T-helper 2 cell (primary cell): ENCODE measurements at places on chromosomes 16 and 17.
A peak's percentile ranks its signal among the peaks of the same experiment; 100 is the strongest.

DNA sequence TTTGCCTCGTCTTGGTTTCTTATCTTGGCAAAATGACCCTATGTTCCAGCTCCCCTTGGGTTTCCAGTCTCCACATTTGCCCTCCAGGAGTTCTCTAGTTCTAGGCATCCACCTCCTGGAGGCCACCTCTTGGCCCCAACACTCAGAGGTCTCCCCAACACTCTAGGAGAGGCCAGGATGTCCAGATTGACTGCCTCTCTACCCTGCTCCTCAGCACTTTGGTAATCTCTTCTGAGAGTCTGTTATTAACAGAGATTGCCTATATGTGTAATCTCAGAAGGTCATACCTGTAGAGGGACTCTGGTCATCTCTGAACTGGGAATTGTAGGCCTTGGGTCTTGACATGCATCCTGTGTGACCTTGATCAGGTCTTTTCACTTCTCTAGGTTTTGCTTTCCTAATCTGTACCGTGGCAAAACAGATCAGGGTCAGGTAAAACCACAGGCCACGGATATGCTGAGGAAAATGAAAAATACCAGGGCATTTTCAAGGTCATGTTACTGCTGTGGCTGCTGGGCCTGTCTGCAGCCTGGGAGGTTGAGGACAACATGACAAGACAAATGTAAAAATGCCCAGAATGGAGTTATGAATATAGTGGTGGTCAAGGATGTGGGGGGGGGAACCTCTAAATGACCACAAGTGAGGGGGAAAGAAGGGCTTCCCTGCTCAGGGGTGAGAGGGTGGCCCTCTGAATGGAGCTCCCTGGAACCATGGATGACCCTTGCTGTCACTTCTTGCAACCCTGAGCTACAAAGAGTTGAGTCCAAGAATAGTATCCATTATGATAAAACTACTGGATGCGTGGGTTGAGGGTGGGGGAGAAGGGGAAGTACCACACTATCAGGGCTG lies 5.0 kb upstream of the CCL4L2 start:
- DNase-seq = no peak

GRCh38 chr17:81221371-81221841 lies 1.4 kb downstream of the CEP131 start:
- DNase-seq = no peak

DNA sequence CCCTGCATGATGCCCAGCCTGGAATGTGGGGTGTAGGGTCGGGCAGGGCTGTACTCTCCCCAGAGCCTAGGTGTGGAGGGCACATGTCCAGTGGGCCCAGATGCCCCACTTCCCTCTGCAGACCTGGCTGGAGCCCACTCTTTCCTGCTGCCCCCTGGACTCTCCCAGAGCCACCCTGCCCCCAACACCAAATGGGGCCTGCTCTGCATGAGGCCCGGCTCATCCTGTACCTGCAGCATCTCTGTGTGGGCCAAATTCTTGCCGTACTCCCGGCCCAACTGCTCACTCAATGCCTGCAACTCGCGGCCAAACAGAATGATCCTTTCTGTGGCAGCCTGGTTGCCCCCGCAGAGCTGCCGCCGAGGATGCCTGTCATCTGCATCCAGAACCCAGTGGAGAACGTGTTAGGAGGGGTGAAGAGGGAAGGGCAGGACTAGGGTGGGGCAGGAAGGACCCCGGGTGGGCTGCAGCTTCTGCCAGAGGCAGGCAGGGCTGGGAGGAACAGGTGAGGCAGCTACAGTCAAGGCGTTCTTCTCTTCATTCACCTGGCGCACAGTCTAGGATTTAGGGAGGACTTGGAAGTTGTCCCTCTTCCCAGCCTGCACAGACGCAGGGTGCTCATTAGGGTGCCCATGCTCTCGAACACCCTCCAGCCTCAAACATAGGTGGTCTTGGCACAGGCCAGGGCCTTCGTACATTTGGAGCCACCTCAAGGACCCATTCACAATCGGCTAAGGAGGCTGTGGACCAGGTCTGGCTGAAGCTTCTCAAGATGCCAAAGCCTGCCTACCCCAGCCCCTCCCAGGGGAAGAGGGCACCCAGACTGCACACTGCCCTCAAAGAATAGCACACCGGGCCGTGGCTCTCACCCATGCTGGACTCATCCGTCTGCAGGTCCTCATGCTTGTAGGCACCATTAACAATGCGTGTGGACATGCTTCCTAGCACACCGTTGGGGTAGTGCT lies 8.7 kb upstream of the GFOD2 start:
- no peak for DNase-seq

GRCh38 chr17:10200016-10200415 lies 1.6 kb upstream of the GAS7 start:
- DNase-seq = no peak

GRCh38 chr17:8288336-8289102 lies at the start of gene RANGRF:
Gene RANGRF (plus strand): TSS chr17:8288670. CDS start chr17:8288789, 119 bp downstream.
- DNase-seq = peak; percentile 69

DNA sequence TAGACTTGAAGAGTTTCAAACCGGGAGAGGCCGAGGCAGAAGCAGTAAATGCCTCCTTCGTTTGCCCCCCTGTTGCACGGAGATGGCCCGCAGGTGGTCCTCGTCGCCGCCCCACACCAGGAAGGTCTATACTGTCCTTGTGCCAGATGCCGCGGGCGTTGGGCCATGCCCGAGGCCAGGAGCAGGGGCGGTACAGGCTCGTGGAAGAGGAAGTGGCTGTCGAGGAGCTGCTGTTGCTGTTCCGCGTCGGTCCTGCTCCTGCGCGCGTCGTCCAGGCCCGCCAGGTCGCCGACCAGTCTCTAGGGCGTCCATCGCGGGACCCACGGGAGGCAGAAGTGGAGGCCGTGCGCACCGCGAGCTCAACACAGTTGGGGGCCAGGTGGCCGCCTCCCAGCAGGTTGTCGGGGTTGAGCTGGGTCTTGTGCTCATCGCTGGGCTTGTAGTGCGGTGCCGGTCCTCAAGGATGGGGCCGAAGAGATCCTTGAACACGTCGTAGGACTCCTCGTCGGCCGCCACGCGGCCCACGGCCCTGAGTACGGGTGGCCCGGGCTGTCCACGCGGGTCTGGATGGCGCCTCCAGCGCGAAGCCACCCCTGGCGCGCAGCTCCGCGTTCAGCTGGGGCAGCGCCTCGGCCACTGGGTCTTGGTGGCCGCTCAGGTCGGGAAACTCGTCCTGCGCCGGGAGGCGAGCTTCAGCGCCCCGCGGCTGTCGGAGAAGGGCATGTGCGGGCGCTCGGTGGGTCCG lies 13.1 kb upstream of the C16orf87 start:
- DNase-seq = no peak

- no peak for DNase-seq
Measured at GRCh38 chr17:11404431-11405276, 163.6 kb downstream of the SHISA6 start.

- DNase-seq = no peak
Measured at GRCh38 chr16:27780468-27781194, 230.7 kb downstream of the KATNIP start.

GRCh38 chr16:2981899-2982250 lies 1.6 kb upstream of the PKMYT1 start:
- no peak for DNase-seq

DNA sequence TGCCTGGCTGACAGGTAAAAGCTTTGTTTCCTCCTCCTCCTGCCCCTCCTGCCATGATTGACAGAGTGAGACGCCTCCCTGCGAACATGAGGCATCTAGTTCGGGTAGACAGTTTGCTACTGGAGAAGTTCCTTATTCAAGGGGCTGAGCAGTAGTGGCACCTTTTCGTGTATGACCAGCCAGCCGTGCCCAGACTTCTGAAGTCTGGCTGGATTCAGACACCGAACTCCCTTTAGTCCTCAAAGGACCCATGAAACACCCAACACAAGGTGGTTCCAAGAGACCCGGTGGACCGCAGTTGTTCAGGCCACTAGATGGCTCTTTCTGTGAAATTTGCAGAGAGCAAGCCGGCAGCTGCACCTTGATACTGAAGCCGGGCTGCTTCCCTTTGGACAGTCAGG lies 192.8 kb downstream of the XYLT1 start:
- DNase-seq = no peak

GRCh38 chr17:17783825-17784656 lies 52.7 kb downstream of the SREBF1 start:
- DNase-seq = peak; percentile 16

GRCh38 chr17:59329176-59330052 lies 2.0 kb upstream of the YPEL2 start:
- peak; percentile 36 for DNase-seq
